Hepatocyte (in vitro differentiated cells): ENCODE measurements at places on chromosomes 1 and 21. TPM values are rescaled to one million over a fixed set of nuclear protein-coding genes. Genes with fewer than 3 reads are reported as not detected.

DNA sequence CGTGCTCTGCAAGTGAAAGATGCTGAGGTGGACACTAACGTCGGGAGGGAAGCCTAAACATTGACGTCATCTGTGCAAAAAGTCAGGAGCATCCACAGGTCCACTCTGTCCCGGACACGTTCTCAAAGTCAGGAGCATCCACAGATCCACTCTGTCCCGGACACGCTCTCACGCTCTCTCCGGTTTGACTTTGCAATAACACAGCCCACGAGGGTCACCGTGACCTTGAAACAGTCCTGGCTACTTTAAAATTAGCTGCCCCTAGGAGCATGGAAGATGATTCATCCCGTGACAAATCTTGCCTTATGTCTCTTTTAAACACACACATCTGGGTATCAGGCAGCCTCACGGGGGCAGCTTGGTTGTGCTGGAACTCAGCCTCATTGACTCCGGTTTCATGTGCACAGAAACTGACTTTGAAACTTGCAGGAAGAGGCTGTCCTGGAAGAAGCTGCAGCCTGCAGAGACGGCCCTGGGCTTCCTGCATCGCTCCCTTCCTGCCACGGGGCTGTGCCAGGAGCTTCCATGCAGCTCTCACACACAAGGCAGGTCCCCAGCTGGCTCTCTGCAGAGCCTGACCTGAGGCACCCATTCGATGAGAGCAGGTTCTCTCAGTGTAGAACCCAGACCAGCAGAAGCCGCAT lies 18.1 kb upstream of the COL18A1 start:
- DNase-seq: peak; percentile 69

GRCh38 chr1:111938536-111938935 lies 50.9 kb downstream of the KCND3 start:
- DNase-seq: no peak

DNA sequence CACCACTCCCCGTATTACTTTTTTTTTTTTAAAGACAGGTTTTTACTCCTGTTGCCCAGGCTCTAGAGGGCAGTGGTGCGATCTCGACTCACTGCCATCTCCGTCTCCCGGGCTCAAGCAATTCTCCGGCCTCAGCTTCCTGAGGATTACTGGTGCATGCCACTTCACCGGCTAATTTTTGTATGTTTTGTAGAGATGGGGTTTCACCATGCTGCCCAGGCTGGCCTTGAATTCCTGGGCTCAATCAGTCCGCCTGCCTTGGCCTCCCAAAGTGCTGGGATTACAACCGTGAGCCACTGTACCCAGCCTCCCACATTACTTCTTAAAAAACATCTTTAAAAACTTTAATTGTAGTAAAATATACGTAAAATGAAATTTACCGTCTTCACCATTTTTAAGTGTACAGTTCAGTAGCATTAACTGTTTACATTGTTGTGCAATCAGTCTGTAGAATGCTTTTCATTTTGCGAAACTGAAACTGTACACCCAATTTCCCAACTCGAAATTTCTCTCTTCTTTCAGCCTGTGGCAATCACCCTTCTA lies 77.0 kb downstream of the ZMYM4 start:
- no peak for DNase-seq

DNA sequence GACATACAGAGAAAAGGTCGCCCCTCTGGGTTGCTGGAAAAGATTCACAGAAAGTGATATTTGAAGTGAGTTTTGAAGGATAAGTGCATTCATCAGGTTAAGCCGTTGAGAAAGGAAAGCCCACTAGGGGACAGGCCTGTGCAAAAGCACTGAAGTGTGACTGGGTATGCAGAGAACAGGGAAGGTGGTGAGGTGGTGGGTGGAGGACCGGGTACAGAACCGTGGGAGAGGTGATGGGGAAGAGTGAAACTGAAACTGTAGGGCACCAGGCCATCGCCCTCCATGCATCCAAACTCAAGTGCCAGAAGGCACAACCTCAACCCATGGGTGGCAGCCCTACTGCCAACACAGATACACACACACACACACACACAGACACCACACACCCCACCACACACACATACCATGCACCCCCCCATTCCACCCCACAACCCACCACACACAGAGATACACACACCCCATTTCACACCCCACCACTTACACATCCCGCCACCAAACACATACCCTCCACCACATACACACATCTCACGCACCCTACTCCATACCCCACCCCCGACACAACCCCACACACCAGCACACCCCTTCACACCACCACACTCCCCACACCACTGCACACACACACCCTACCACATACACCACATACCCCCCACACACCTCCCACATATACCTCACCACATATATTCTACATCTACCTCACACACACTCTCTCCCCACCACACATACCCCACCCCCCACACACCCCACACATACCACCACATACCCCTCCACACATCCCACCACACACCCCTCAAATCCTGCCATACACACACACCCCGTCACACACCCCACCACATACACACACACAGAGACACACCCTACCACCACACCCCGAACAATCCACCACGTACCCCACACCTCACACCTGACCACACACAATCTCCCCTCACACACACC lies 59.0 kb downstream of the TSEN15 start:
- no peak for DNase-seq

- DNase-seq: no peak
Measured at GRCh38 chr1:67317803-67318202, 10.1 kb downstream of the IL12RB2 start.

The FMN2 gene
- total RNA-seq: 0.56 and 0.97 TPM in 2 replicates

DNA sequence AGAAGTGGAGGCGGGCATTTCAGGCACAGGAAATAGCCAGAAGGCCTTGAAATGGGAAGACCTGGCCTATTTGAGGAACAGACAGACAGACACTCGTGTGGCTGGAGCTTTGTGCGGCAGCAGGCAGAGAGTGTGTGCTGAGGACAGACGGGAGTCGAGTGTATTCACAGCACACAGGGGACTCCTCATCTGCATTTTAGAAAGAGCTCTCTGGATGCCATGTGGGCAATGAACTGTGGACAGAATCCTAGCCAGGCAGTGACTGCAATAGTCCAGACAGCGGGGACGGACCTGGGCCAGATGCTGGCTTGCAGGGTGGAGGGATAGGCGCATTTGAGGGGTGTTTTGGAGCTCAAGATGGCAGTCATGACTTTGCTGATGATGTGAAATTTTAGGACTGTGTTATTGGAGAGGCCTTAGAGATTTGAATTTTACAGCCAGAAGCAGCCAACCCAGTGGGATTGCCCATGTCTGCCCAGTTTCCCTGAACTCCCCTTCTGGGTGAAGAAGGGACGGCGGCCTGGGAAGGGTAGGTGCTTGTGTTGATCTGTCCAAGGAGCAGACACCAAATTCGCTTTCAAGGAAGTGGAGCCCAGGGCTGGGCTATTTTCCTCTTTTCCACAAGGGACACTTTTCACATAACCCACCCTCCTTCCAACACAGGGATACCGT lies 43.7 kb downstream of the CHAF1B start:
- DNase-seq: no peak

- DNase-seq: no peak
Measured at GRCh38 chr1:234938135-234938534, 190.5 kb downstream of the TOMM20 start.

GRCh38 chr1:59605761-59606160 lies 209.0 kb upstream of the HOOK1 start:
- no peak for DNase-seq

- DNase-seq: no peak
Measured at GRCh38 chr21:44931137-44931500, 8.7 kb upstream of the SLX9 start.

The FMOD gene
- total RNA-seq: 118 and 132 TPM in 2 replicates

GRCh38 chr21:14497825-14498224 lies 48.3 kb downstream of the SAMSN1 start:
- DNase-seq: no peak

DNA sequence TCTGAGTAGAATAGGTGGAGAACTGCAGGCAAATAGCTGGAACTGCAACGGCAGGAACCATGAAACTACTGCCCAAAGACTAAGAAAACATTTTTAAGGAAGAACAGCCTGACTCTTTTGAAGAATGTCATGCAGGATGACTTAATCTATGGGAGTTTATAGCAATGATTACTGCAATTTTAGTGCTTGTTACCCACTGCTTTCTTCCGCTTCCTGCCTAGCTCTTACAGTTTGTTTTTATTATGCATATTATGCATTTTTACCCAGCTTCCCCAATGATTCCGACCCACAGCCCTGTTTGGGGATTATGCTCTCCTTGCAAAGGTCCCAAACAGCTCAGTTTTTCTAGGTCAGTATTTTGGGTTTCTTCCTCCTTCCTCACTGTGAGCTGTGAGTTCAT lies 71.2 kb downstream of the PCNX2 start:
- no peak for DNase-seq

The UBXN10 gene
- 0.48 and 0.63 TPM in 2 replicates for total RNA-seq

The ZNF697 gene
- 7.3 and 7.5 TPM in 2 replicates for total RNA-seq

- no peak for DNase-seq
Measured at GRCh38 chr21:28135646-28136045, 857.0 kb downstream of the LTN1 start.

GRCh38 chr1:245591346-245592188 lies 436.8 kb downstream of the KIF26B start:
- no peak for DNase-seq

The TENT5C gene
- 4.1 and 5.5 TPM in 2 replicates for total RNA-seq

The KPRP gene
- not detected in 2 replicates for total RNA-seq

DNA sequence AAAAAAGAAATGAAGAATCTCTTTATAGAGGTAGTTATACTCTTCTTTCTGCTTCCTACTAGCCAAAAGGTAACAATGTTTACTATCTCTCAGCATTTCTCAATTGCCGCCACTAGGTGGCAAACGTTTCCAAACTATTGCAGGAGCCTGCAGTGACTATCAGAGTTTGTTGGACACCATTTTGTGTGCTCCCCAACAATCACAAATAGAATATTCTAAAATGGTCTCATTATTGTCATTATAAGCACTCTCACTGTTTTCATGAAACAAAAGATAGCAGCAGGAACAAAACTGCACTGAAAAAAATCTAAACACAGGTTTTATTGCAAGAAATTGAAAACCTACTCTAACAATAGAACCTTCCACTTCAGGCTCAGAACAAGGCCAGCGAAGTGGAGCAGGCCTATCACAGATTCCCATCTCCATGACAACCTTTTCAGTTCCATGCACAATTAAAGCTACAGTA lies 83.9 kb upstream of the PLPPR4 start:
- DNase-seq: peak; percentile 82

The PLEKHO1 gene
- 12.1 and 23.7 TPM in 2 replicates for total RNA-seq

DNA sequence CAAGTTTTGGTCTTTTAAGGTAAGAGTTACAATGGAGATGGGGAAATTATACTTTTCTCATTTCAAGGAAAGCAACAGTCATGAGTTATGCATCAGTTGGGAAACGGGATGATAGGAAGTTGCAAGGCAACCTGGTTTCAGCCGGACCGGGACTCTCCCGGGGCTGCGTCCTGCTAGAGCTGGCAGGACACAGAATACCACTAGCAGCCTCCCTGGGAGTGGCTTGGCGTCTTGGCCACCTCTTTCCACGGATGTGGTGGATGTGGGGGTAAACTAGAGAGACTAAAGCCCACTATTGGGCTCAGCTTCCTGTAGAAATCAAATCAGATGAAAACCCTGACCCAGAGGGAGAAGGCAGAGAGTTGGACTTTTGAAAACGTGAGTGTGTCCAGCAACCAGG lies 71.9 kb downstream of the ADARB1 start:
- no peak for DNase-seq

The OR2G6 gene
- total RNA-seq: not detected in 2 replicates

The SLC25A34 gene
- 0.68 and 0.87 TPM in 2 replicates for total RNA-seq

The ZNF496 gene
- 16.5 and 19.4 TPM in 2 replicates for total RNA-seq

DNA sequence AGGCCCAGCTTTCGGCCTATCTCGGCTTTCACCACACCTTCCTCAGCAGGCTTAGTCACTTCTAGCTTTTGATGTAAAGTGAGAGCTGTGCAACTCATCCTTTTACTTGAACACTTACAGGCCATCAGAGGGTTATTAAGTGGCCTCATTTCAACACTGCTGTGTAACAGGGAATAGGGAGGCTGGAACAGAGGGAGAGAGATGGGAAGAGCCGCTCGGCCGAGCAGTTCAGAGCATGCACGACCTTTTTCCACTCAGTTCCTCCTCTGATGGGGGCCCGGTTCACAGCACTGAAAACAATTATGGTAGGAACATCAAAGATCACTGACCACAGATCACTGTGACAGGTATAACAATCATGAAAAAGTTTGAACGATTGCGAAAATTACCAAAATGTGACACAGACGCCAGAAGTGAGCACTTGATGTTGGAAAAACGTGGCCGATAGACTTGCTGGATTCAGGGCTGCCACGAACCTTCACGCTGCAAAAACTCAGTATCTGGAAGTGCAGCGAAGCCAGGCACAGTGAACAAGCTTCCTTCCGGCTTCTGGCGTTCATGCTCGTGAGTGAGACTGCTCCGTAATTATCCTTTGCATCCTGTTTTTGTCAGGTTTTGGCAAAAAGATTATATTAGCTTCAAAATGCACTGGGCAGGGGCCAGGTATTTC lies 28.6 kb downstream of the AGPAT3 start:
- DNase-seq: no peak

- DNase-seq: no peak
Measured at GRCh38 chr1:27176323-27176722, 21.4 kb upstream of the SLC9A1 start.

GRCh38 chr1:229031481-229032341 lies 239.2 kb upstream of the RAB4A start:
- DNase-seq: no peak

The TMEM52 gene
- 3.6 and 5.8 TPM in 2 replicates for total RNA-seq

DNA sequence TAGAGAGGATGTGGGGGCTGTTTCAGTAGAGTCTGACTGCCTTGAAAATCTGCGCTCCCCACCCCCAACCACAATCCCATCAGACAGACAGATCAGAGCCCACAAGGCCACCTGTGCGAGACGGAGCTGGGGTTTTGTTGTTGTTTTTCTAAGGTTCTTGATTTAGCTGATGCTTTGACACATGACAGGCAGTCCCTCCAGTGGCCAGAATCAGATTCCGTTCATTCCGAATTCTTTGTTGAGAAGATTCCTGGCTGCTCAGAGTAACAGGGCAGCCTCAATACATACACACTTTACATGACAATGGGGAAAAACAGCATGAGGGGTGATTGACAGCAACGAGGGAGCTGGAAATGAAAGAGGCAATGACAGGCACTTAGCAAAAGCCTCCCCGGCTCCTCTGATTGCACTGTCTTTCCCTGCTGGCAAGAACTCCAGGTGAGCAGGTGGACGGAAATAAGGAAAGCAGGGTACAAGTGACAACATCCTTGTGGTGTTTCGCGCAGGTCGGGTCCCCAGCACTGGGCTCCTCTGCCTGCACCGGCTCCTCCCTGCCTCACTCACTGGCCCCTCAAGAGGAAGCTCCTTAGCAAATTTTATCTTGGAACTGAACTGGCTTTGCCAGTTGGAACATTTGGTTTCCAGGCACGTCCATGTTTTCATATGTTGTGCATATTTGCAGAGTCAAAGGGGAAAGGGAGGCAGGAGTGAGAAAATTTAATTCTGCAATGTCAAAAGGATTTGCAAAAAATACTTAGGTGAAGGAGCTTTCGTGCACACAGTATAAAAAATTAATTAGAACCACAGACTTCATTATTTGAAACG lies 148.7 kb downstream of the PGBD5 start:
- DNase-seq: no peak

DNA sequence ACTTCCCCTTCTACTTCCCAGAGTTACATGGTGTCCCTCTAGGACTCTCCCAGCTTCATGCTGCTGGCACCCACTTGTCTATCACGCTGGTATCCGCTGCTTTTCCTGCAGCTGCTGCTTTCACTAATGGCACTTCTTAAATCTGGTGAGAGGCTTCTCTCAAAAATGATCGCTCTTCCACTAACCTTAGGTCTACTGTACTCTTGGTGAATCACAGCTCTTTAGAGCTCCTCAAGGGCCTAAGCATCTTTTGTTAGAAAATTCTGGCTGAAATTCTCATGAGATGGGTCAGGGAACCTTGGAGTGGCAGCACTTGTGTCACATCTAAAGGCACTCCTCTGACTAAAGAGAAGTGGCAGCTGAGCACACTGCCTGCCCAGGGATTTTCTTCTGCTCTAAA lies 32.1 kb downstream of the ZMYND12 start:
- no peak for DNase-seq
